ENCODE measurements at places on chromosomes 12 and 14.

- no peak for DNase-seq
Observed at GRCh38 chr14:76375484-76375883, 453 bp upstream of the ESRRB start.

GRCh38 chr14:103100281-103101121, 6.0 kb downstream of the EXOC3L4 start:
- no peak for DNase-seq

DNA sequence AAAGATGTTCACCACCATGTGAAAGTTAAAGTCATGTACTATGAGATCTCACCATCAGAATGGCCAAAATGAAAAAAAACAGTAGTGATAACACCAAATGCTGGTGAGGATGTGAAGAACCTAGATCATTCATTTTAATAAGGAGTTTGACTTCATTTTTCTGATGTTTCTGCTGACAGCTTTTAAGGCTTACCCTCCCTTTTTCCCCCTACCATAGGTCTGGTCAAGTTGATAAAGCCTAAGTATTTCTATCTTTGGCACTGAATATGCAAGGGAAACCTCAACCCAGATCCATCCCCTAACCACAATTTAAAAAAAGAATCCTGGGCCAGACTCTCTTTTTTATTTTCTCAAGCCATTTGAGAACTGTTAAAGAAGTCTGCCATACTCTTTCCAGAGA, 689.6 kb upstream of the FOXG1 start:
- DNase-seq: no peak

DNA sequence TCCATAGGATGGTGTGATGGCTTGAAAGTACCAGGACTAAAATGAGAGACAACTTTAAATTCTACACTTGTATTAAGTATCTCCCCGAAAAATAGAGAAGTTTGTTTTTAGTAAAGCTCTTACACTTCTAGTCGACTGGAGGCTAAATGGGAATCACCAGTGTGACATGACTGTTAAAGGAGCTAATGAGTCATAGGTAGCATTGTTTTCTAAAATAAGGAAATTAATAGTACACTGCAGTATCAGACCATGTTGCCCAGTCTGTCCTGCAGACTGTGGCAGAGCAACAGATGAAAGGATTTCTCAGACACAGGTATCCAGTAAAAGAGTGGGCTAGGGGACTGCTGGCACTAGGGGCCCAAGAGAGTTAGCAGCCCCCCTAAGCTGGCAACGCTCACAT, 140.1 kb downstream of the TMEM117 start:
- DNase-seq: no peak

DNA sequence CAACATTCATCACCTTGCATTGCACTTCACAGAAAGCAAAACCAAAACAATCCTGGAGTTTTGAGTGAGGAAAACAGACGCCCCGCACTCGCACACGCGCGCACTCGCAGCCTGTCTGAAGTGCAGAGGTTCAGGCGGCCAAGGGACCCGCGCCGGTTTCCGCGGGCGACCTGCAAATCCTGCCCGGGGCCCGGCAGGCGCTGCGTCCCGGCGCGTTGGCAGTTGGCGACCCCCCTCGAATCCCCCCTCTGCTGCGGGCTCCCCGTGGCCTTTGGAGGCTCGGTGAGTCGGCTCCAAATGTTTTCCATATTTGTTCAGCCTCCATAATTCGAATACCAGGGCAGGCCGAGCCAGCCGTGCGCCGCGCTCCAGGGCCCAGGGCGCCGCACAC, at the start of gene SSPN:
TSS of gene SSPN (plus strand) at position 324 of the 391 bp plus-strand sequence. CDS start 100 bp downstream, outside the sequence.
- DNase-seq: peak; percentile 2

- DNase-seq: no peak
Observed at GRCh38 chr12:62736596-62736995, 198.4 kb downstream of the PPM1H start.

GRCh38 chr12:21500786-21501257, 613 bp downstream of the RECQL start:
- no peak for DNase-seq

DNA sequence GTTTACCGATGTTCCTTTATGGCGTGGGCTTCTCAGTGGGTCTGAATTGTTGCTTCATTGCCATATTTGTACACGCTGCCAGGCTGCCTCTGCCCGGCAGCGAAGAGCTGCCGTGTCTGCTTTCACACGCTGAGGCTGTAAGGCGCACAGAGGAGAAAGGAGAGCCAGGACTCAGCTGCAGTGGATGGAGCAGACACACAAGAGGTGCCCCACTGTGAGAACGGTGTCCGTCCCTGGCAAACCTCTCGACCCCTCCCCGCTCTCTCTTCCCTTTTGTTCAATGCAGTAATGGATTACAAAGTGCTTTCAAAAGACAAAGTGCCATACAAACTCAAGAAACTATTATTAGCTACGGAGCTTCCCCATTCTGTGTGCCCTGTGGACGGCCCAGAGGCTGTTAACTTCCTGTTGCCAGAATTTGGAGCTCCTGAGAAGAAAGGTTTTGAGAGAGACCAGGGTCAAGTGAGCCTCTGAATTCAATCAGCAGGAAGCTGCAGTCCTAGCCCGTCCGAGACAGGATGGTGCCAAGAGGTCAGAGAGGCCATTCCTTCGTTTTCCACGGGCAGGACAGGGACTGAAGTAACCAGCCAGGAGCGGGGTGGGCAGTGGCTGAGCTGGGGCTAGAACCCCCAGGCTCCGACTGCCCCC, 15.8 kb downstream of the CCND2 start:
- DNase-seq: peak; percentile 28

GRCh38 chr12:90831712-90832111, 123.3 kb downstream of the CCER1 start:
- no peak for DNase-seq

GRCh38 chr12:9687228-9687627, 17.7 kb downstream of the CLEC2D start:
- DNase-seq: no peak

- DNase-seq: peak; percentile 57
Observed at GRCh38 chr14:96264853-96265252, 8.8 kb downstream of the BDKRB1 start.

- no peak for DNase-seq
Observed at GRCh38 chr12:32695787-32696186, 16.7 kb downstream of the DNM1L start.

DNA sequence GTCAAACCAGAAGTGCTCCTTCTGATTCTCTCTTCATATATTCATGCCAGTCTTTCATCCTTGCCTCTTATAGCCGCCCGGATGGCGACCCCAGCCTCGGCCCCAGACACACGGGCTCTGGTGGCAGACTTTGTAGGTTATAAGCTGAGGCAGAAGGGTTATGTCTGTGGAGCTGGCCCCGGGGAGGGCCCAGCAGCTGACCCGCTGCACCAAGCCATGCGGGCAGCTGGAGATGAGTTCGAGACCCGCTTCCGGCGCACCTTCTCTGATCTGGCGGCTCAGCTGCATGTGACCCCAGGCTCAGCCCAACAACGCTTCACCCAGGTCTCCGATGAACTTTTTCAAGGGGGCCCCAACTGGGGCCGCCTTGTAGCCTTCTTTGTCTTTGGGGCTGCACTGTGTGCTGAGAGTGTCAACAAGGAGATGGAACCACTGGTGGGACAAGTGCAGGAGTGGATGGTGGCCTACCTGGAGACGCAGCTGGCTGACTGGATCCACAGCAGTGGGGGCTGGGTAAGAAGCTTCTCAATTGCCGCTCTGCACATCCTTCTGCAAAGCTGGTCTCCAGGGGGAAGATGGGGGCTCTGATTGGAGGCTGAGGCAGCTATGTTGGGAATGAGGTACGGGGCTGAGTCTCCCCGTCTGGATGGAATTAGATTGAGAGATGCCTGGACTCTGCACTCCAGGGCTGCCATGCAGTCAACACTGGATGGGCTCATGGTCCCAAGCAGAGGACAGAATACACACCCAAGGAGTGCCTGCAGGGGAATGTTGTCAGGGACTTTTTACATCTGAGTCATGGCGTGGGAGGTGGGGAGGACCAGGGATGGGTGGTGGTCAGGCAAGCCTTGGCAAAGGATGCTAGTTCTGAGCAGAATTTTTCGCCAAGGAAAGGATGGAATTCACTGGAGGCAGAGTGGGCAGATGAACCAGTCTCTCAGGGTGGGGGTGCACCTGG, 1.3 kb downstream of the BCL2L2 start:
- DNase-seq: no peak

GRCh38 chr12:123388177-123388950, 4.4 kb downstream of the KMT5A start:
- peak; percentile 70 for DNase-seq

DNA sequence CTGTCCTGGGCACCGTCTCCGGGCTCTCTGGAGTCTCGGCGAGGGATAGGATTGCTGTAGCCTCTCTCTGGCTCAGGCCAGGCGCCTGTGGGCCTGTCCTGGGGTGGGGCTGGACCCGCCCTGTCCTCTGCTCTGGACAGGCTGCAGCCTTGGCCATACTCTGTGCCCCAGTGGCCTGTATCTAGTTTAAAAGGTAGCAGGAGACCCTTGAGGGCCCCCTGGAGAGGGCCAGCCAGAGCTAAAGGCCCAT, 1.8 kb downstream of the KIF26A start:
- DNase-seq: no peak

GRCh38 chr14:101069228-101069549, 165.7 kb upstream of the RTL1 start:
- no peak for DNase-seq

GRCh38 chr14:68703093-68703492, 89.8 kb downstream of the ZFP36L1 start:
- DNase-seq: no peak

- no peak for DNase-seq
Observed at GRCh38 chr12:50166799-50167048, 445 bp downstream of the CERS5 start.

GRCh38 chr12:13959131-13959723, 22.2 kb downstream of the GRIN2B start:
- DNase-seq: no peak

DNA sequence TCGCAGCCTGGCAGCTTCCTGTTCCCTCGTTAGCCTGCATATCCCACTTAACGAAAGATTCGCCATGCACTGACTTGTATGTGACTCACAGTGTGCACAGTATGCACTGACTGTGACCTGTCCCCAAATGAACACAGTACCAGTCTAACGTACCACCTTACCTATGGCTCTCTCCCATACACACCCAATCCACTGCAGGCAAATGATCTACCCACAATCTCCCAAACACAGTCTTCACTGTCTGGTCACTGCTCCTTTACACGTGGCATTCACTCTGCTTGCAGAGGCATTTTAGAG, 163.5 kb upstream of the EEA1 start:
- DNase-seq: no peak

- DNase-seq: no peak
Observed at GRCh38 chr14:39957290-39957689, 525.1 kb upstream of the FBXO33 start.

GRCh38 chr12:130421896-130422295, 84.2 kb downstream of the PIWIL1 start:
- DNase-seq: no peak

DNA sequence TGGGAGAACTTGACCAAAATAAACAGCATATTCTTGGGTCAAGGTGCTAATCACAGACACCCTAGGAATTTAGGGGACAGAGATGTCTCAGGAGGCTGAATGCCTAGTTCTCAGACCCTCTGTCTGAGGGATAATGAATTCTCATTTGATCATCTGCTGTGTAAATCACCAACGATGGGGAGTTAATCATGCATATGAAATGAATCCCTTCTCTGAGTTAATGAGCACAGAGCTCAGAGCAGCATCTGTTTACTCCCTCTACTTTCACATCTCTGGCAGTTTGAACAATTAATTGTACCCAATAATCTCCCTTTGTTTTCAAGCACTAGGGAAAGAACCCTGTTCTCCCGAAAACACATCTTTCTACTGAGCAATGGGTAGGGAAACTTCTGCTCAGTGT, 129.4 kb upstream of the SRRM4 start:
- no peak for DNase-seq

DNA sequence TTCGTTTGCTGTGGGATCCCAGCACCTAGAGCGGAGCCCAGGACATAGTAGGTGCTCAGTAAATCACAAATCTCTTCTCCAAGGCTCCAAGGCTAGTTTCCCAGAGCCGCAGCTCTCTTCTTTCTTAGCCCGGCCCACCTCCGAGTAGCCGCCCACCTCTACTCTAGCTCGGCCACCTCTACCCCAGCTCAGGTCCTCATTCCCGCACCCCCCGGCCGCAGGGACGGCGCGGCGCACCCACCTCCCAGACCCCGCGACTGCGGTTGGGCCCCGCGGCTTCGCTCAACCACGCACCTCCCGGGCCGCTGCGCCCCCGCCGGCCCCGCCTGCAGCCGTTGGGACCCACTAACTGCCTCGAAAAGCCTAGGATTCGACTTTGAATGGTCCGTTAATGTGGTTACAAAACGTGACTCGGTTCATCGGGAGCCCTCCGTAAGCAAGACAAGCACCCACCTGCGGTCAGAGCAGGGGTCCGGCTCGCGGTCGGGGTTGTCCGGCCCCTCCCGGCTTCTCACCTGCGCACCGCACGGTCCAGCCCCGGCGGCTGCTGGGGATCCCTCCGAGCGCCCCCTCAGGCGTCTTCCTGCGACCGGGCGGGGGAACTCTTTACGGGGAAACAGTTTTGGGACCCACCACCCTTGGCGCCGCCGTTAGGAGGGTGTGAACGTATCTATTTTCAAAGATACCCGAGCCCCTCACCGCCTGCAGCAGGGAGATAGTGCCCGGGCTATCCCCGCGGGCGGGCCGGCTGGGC, at the start of gene SLC2A14:
TSS of gene SLC2A14 (minus strand) at position 350 of the 754 bp plus-strand sequence. CDS start 3,035 bp downstream, outside the sequence.
- DNase-seq: no peak

- no peak for DNase-seq
Observed at GRCh38 chr14:85702191-85702590, 172.2 kb downstream of the FLRT2 start.

DNA sequence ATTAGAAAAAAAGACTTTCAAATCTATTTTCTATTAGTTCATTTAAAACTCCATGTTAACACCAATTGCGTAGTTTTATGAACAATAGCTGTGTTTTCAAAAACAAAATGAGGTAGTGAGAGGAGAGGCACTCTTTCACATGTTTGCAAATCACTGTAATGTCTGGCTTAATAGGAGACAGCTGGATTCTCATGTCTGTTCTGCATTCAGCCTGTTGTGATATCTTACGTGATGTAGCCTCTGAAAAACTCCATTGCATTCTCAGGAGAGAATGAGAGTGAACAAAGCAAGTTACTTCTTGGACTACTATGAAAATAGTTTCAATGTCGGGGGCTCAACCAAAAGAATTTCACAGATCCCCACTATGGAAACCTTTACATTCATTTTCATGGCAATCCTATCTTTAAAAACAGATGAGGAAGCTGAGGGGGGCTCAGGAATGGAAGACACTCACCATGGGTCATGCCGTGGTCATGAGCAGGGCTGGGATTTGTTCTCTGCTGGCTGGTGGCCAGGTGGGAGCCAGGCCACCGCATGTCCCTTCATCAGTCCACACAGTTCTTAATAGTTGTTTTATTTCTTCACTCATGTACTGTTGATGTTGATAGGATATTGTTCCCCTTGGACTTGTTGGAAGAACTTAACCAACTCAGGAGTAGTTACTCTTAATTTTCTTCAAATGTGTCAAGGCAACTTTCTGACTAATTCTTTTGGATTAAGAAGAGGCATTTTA, 346.2 kb upstream of the FAR2 start:
- DNase-seq: no peak
